T-helper 17 cell (primary cell): ENCODE measurements at places on chromosomes 11 and 22.
A peak's percentile ranks its signal among the peaks of the same experiment; 100 is the strongest.

DNA sequence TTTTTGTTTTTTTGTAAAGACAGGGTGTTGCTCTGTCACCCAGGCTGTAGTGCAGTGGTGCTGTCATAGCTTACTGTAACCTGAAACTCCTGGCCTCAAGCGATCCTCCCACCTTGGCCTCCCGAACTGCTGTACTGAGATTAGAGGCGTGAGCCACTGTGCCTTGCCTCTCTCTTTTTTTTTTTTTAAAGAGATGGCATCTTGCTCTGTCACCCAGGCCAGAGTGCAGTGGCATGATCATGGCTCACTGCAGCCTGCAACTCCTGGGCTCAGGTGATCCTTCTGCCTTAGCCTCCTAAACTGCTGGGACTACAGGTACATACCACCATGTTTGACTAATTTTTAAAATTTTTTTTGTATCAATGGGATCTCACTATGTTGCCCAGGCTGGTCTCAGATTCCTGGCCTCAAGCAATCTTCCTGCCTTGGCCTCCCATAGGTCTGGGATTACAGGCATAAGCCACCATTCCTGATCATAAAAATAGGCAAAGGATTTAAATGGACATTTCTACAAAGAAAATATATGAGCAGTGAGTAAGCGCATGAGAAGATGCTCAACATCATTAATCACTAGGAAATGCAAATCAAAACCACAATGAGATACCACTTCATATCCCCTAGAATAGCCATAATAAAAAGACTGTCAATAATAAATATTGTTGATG lies 17.3 kb upstream of the CLNS1A start:
- H3K27ac ChIP-seq, result no peak overlapping the region
- no peaks in the 10 kb centered on the region for H3K36me3 ChIP-seq
- peaks cover 6% of the 10 kb centered on the region for H3K27me3 ChIP-seq
- no peak overlapping the region for H3K4me3 ChIP-seq
- no peak for DNase-seq

GRCh38 chr11:66267379-66268243 lies 828 bp upstream of the RAB1B start:
- no peaks in the 10 kb centered on the region for H3K27me3 ChIP-seq
- H3K27ac ChIP-seq, result peak overlapping the region; percentile 99
- H3K4me3 ChIP-seq, result peak overlapping the region; percentile 99
- peaks cover 29% of the 10 kb centered on the region for H3K4me1 ChIP-seq
- peak; percentile 78 for DNase-seq

GRCh38 chr11:16685914-16686313 lies 52.5 kb upstream of the C11orf58 start:
- H3K36me3 ChIP-seq, result no peaks in the 10 kb centered on the region
- no peak for DNase-seq
- no peaks in the 10 kb centered on the region for H3K4me1 ChIP-seq
- H3K27me3 ChIP-seq, result peaks cover 14% of the 10 kb centered on the region
- H3K27ac ChIP-seq, result no peak overlapping the region

DNA sequence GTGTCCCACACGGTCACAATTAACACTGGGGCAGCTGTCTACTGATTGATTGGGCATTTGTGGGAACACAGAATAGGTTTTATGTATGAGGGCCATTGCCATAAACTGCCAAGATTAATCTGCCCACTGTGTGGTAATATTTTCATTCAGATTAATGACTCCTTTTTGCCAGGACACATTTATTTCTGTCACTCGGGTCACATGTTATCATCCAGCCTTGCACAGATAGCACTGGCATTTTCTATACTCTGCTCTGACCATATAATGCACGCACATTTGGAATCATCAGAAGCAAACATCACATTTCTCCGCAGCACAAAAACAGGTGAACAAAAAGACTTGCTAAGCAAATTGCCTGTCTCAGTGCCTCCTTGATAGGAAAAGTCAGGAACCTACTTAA lies 138.3 kb downstream of the CADM1 start:
- no peaks in the 10 kb centered on the region for H3K36me3 ChIP-seq
- H3K4me1 ChIP-seq, result no peaks in the 10 kb centered on the region
- H3K27me3 ChIP-seq, result no peaks in the 10 kb centered on the region
- no peak for DNase-seq

- no peak overlapping the region for H3K27ac ChIP-seq
- H3K36me3 ChIP-seq, result no peaks in the 10 kb centered on the region
- no peaks in the 10 kb centered on the region for H3K27me3 ChIP-seq
- H3K4me3 ChIP-seq, result no peak overlapping the region
- DNase-seq, result no peak
Observed at GRCh38 chr11:38305682-38306081, 1707.6 kb upstream of the RAG2 start.

DNA sequence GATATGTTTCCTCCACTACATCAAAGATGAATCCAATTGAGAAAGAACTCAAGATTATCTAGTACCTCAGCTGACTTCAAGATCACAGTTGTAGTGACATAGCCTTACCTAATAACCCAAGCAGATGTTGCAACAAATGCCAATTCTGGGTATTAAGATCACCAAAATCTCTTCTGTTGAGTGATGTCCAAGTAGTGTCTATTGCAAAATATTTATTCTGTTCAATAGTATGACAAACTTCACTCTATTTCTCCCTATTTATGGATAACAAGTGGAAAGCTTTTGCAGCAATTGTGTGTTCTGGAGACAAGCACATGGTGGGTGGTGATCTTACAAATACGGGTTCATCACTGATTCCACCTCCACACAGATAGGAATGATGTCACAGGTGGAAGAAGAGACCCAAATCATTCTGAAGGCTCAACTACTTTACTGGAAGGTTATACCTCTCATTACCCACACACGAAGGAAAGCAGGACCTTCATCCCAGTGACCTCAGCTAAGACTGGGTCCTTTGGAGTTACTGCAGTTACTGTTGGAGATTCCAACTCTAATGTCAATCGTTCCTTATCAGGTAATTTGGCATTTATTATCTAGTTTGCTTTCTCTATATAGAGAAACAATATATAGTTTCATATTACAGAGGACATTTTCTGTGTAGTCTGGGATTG lies 72.0 kb downstream of the CD44 start:
- peaks cover 14% of the 10 kb centered on the region for H3K36me3 ChIP-seq
- H3K4me3 ChIP-seq, result peak overlapping the region; percentile 52
- H3K4me1 ChIP-seq, result peaks cover 37% of the 10 kb centered on the region
- peak overlapping the region; percentile 98 for H3K27ac ChIP-seq

DNA sequence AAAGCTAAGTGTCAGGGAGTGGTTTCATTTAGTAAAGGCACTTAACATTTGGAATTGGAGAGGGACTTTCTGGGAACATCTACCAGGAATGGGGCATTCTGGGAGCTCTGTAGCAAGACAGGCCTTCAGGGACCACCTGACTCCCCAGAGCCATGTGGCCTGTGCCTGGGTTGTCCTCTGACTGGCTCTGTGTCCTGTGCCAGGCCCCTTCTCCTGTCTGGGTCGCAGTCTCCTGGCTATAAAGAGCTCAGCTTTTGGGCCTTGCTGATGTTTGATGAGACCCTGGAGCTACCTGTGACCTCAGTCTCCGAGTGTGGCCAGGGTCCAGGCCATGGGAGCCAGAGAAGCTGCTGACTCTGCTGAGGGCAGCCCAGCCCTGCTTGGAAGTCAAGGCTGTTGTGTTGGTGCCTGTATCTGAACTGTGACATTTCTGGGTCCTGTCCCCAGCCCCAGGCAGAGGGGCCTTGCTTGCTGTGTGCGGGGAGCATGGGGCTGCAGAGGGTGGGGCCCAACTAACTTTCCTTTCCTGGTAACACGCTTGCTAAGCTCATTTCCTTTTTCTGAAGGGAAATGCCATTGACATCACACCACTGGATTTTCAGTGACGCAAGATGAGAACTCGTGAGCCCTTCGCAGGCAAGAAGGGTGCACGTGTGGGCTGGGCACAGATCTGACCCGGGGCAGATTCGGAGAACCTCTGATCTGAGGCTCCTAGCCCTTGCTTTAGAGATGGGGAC lies 41.3 kb downstream of the LRRC32 start:
- H3K27ac ChIP-seq, result peak overlapping the region; percentile 85
- no peak for DNase-seq
- no peak overlapping the region for H3K4me3 ChIP-seq
- H3K27me3 ChIP-seq, result no peaks in the 10 kb centered on the region
- H3K4me1 ChIP-seq, result peaks cover 23% of the 10 kb centered on the region

DNA sequence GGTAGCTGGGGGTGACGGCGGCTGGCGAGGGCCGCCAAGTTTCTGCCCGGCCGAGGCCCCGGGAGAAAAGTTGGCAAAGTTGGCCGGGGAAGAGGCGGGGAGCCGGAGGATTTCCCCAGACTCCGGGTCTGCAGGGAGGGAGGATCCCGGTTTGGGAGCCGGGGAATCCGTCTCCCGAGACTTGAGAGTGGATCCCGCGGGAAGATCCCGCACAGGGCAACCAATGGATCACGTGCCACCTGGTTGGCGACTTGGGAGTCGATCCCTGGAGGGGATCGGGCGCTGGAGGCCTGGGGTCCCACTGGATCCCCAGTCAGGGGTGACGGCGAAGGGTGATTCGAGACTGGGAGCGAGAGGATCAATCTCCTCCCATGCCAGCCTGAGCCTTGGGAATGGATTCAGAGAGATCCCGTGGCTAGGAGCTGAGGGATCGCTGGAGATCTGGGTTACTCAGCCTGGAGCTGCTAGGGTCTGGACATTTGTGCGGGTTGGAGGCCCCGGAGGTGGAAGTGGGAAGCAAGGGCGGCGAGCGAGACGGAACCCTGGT lies 394 bp downstream of the KIAA1671 start:
- no peak for DNase-seq
- peak overlapping the region; percentile 90 for H3K4me3 ChIP-seq
- H3K4me1 ChIP-seq, result peaks cover 12% of the 10 kb centered on the region

DNA sequence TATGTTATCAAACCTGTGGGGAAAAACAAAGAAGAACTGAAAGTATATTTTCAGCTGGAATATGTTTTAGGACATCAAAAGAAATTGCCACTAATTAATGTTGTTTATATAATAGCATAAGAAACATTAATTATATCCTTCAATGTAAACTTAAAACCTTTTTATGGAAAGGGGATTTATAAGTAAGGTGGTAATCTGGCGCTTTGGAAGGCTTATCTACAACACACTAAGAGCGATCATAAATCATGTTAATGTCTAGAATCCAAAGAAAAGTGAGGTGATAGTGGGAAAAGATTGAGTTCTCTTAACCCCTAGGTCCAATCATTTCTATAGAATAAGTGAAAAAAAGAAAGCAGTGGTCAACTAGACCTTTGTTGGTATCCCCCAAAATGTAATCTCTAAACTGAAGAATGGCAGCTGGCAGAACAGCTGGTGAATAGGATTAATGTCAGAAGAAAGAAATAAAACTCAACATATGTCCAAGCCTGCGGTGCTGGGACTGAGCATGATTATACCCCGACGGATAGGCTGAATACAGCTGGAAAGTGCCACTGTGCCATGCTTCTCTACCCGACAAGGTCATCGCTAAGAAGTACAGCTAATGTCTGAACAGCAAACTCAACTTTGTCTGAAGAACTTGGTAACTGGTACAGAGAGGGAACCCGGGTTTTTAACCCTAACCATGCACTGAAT lies 64.0 kb downstream of the SOX6 start:
- no peak overlapping the region for H3K4me3 ChIP-seq
- no peaks in the 10 kb centered on the region for H3K27me3 ChIP-seq
- H3K4me1 ChIP-seq, result no peaks in the 10 kb centered on the region
- H3K36me3 ChIP-seq, result no peaks in the 10 kb centered on the region
- no peak overlapping the region for H3K27ac ChIP-seq

DNA sequence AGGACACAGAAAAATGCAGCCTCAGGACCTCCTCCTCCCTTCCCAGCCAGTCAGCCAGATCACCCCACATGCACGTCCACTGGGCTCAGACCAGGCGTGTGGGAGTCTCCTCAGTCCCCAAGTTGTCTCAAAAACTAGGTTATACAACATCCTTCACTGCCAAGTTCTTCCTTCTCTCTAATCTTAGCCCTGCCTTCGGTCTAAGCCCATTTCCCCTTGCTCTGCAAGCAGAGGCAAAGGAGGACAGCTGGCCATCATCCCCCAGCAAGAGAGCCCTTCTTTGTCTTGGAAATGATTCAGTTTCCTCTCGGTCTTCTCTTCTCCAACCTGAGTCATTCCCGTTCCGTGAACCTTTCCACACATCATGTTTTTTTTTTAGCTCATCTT lies 14.0 kb upstream of the NRGN start:
- H3K27me3 ChIP-seq, result peaks cover 50% of the 10 kb centered on the region
- no peak for DNase-seq
- no peak overlapping the region for H3K4me3 ChIP-seq
- peaks cover 2% of the 10 kb centered on the region for H3K36me3 ChIP-seq

GRCh38 chr11:71451596-71452198 lies 1.3 kb upstream of the NADSYN1 start:
- H3K36me3 ChIP-seq, result peaks cover 2% of the 10 kb centered on the region
- peaks cover 45% of the 10 kb centered on the region for H3K4me1 ChIP-seq
- H3K27ac ChIP-seq, result peak overlapping the region; percentile 99
- peak overlapping the region; percentile 94 for H3K4me3 ChIP-seq

- peaks cover 2% of the 10 kb centered on the region for H3K36me3 ChIP-seq
- DNase-seq, result no peak
- H3K4me1 ChIP-seq, result peaks cover 17% of the 10 kb centered on the region
- no peak overlapping the region for H3K27ac ChIP-seq
Observed at GRCh38 chr11:64444838-64445441, 86.0 kb downstream of the RPS6KA4 start.

- H3K27me3 ChIP-seq, result peaks cover 26% of the 10 kb centered on the region
- H3K36me3 ChIP-seq, result no peaks in the 10 kb centered on the region
- DNase-seq, result no peak
Observed at GRCh38 chr11:75198278-75198973, 42.1 kb upstream of the TPBGL start.

- no peaks in the 10 kb centered on the region for H3K27me3 ChIP-seq
- H3K4me3 ChIP-seq, result peak within 1 kb of the TSS; percentile 90
- peaks cover under 1% of the 10 kb centered on the region for H3K36me3 ChIP-seq
- peaks cover 27% of the 10 kb centered on the region for H3K4me1 ChIP-seq
- H3K27ac ChIP-seq, result peak within 1 kb of the TSS; percentile 94
Observed at GRCh38 chr22:21567456-21568346, at the start of gene UBE2L3. Gene UBE2L3 (plus strand): TSS chr22:21567714. CDS start chr22:21567745, 31 bp downstream.

DNA sequence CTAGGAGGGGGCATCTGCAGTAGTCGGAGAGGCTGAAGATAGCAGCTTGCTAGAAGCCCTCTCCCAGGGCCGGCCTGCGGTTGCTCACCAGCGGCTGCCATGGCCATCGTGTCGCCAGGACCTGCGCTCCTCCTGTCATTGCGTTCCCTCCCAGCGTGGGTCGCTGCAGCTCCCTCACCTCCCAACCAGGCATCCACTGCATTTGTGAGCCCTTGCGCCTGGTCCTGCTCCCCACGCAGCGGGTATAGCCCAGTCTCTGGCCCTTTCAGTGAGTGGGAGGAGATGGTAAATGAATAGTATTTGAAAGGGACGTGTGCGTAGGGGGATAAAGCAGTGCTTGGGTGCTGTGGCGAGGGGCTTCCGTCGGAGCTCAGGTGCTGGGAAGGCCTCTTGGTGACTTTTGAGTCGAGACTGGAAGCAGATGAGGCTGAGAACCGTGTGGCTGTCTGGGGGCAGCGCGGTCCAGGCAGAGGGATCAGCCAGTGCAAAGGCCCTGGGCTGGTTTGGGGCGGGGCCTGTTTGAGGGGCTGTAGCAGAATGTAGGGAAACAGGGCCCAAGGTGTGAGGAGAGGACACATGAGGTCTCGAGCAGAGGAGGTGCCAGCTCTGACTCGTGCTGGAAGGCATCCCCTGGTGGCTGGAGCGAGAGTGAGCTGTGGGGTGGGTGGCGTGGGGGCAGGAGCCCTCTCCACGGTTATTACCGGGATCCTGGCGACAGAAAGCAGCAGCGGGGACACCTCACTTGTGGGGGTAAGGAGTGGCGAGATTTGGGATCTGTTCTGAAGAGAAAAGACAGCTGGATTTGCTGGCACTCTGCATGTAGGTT lies 39.3 kb downstream of the LRP5 start:
- peaks cover 7% of the 10 kb centered on the region for H3K4me1 ChIP-seq
- H3K27ac ChIP-seq, result no peak overlapping the region
- no peaks in the 10 kb centered on the region for H3K27me3 ChIP-seq
- H3K4me3 ChIP-seq, result no peak overlapping the region
- DNase-seq, result no peak

GRCh38 chr11:2142762-2143202 lies 3.6 kb upstream of the IGF2 start:
- peaks cover 7% of the 10 kb centered on the region for H3K36me3 ChIP-seq
- H3K4me3 ChIP-seq, result peak overlapping the region; percentile 50
- H3K27ac ChIP-seq, result no peak overlapping the region
- no peak for DNase-seq
- H3K27me3 ChIP-seq, result peaks cover 57% of the 10 kb centered on the region
